ENCODE measurements at places on chromosomes 6 and 20.
A peak's percentile ranks its signal among the peaks of the same experiment; 100 is the strongest.

DNA sequence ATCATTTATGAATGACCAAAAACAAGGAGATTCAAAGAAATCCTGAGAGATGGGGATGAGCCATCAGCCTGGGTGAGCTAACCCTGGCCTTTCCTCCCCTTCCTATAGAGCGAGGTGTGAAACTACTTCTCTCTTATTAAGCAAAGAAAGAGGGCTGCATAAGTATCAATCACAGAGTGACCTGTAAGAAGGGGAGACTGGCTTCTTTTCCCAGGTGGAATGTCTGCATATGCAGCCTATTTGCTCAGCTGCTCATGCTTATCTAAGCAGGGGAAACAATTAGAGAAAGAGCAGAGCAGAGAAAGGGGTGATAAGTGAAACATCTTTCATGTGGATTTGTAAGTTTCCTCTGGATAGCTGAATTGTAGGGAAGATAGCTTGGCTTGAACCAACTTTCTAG, 160.0 kb downstream of the PKHD1 start:
- no peak for DNase-seq

DNA sequence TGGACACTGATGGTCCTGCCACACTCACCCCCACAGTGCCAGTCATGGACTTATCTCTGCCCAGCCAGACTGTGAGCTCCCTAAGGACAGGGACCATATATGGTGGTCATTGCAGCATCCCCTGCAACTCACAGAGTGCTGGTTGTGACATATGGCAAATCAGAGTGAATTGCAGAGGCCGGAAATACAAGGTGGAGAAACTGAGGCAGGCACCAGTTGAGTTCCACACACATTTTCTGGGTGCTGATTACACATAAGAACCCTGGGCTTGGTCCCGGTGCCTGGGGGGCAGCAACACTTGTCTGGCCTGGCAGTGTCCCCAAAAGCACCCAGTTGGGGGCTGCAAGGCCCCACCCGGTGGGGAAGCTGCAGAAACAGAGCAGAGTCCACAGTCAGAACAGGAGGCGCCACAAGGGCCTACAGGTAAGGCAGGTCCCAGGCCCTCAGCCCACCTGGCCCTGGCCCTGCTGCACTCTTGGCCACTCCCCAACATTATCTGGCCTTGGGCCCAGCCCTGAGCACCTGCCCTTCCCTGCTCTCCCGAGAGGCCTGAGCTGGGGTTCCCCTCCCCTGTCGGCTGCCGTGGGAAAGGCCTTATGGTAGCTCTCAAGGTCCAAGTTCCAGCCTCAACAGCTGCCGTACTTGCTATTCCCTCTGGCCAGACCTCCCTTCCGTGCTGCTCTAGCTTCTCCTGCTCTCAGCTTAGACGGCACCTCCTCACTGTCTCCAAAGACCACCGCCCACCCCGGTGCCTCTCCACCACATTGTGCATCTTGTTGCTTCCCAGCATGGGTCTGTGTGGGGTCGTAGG, 140.8 kb upstream of the PTPN1 start:
- no peak for DNase-seq

GRCh38 chr6:127794405-127794804, 106.5 kb downstream of the THEMIS start:
- no peak for DNase-seq

DNA sequence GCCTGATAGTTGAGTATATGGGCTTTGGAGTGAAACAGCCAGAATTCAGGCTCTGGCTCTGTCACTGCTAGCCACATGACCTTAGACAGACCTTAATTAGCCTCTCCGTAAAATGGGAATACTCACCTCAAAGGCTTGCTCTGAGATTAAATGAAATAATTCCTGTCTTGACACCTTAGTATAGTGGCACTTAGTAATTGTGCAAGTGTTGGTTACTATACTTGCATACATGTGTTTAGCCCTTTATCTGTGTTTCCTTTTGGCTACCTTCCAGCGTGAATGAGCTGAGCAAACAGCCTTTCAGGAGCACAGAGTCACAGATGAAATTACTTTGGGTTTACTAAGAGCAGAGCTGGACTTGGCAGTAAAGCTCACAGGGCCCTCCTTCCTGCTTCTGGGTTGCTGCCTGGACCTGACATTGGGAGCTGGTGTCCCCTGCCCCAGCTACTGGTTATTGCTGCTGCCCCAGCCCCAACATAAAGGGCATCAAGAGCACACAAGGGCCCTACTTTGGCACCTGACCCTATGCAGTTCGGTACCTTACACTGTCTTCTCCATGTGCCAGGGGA, 32.8 kb downstream of the CD164 start:
- no peak for DNase-seq

DNA sequence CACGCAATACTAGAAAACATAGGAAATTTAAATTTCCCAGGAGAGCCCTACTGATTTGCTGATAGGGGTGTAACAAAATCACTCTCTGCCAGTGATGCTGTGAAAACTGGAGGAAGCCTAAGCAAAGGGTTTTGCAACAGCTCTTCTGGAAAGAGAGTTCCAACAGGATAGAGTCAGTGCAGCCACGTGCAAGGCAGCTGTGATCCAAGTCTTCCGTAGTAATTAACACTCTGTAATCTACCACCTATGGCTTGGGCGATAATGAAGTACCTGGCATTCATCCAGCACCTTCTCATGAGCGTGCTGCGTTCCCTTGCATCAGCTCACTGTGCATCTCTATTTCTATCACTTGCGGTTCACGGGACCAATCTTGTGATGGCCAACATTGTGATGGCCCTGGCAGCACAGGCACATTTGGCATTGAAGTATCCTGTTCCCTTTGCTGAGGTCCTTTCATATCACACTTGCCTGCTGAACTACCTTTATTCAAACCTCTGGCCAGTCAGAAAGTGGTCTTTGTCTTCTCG, 48.2 kb downstream of the IRF4 start:
- no peak for DNase-seq

- no peak for DNase-seq
Measured at GRCh38 chr6:147614501-147614900, 106.0 kb downstream of the SAMD5 start.

DNA sequence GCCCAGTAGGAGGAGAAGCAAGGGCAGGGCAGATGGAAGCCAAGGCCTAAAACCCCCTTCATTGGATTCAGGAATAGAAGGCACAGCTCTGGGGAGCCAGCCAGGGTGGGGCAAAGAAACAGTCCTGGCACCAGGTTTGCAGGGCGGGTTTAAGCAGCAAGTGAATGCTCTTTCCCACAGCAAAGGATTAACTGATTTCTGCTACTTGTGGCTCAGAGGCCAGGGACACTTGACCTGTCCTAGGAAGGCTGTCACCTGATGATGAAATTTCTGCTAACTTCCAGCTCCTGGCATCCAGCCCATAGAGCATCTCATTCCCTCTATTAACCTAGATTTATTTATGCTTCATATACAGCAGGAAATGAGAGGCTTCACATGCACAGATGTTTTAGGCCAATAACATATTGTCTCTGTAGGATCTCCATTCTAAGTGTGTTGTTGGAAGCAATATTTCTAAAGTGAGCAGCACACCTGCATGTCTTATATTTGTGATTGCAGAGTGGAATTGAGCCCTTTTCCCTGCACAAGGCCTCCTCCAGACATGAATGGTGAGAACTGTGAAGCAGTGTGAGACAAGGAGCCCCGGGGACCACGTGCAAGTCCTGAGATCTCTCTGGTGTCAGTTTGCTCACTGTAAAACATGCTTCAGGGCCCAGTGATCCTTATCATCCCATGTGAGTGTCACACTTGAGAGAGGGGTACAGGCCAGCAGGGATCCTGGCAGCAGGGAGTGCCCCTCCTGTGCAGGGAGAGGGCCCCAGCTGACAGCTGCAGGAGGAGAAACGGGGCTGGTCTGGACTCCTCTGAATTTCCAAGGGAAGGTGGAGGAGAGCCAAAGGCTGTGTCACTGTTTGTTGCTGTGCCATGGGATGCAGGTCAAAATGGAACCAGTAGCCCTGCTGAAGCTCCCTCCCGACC, 41.1 kb upstream of the CST5 start:
- DNase-seq, result no peak

DNA sequence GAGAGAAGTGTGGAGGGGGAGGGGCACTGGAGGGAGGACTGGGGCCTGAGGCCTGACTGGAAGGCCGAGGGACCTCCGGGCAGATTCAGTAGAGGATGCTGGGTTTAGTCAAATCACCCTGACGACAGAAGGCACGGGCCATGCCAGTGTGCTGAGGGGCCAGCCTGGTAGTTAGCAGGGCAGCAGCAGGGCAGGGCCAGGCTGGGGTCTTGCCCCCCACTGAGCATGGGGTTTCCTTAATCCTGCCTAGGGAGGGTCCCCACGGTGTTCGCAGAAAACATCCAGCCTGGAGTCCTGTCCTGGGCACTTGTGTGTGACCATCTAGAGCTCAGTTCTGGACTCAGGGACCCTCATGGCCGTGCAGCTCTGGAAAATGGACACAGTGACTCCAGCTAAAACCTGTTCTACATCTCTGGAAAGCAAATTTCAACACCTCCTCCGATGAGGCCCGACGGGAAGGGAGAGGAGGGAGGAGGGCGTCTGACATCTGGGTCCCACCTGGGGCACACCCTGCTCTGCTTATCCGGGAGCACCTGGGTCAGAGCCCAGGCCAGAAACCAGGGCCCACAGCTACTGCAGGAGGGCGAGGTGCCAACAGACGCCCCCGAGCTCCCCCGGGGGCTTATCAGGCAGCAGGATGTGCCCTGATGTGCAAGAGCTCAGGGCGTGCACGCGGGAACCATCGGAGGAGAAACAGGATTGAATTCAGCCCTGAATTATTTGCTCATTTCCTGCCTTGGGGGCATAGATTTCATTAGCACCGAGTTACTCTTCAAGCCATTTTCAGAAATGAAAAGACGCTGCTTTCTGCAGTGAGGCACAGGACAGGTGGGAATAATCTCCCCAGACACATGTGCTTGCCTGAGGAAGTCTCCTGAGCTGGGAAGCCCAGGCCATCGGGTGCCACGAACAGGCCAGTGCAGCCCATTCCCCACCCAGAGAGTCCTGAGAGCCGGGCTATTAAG, 78.0 kb upstream of the MPC1 start:
- DNase-seq, result no peak

- peak; percentile 25 for DNase-seq
Measured at GRCh38 chr6:159151266-159151855, 17.8 kb upstream of the FNDC1 start.

- no peak for DNase-seq
Measured at GRCh38 chr6:54846243-54846856, at the start of gene FAM83B. Gene FAM83B (plus strand): TSS chr6:54846771. CDS start chr6:54870247, 23,476 bp downstream.

- DNase-seq, result no peak
Measured at GRCh38 chr6:147909640-147910039, 401.1 kb downstream of the SAMD5 start.

DNA sequence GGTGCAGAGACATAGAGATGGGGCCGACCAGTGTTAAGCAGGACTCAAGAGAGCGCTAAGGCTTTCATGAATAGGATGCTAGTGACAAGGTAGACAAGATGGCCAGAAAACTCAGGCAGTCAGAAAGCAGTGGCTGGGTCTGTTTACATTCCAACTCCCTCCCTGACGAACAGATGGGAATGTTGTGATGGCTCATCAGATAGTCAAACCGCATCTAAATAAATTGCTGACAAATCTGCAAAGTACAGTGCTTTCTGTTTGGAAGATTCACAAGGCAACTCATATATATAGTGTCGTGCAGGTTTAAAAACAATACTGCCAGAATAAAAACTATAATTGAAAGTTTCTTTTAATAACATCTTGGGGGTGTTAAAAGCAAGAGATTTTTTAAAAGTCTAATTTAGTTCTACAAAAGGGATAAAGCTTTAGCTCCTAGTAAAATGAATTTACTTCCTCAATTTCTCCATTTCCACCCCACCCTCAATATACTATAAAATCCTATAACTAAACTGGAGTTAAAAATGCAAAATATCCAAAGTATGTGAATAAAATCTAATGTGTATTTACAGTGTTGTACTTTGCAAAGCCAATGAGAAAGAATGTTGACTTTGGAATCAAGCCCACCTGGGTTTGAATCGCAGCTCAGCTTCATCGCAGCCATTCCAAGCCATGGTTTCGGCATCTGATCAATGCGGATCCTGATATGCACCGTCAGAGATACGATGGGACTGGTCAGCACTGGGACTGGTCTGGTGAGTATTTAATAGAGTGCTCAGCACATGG, 247.3 kb upstream of the PDE10A start:
- DNase-seq, result no peak

- no peak for DNase-seq
Measured at GRCh38 chr20:47427746-47428145, 71.2 kb upstream of the ZMYND8 start.
